Cerebellar cortex (tissue), 1 donor: ENCODE measurements at places on chromosomes 5 and 9.

DNA sequence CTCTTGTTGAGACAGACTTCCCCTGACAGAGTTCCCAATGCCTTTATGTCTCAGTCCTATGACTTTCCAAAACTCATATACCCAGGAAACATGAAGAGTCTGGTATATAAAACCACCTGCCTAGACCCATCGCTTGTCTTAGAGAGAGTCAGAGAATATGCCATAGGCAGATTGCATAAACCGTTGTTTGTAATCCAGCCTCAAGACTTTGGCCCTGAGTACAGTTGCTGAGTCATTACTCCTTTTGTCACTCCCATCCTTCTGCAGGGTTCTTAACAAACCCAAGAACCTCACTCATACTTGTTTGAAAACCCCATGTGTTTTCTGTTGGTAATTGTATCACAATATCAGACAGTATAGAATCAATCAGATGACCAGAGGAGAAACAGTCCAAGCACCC lies 616.3 kb downstream of the SLCO4C1 start:
- DNase-seq, result no peak

- DNase-seq, result no peak
Observed at GRCh38 chr5:143574236-143574635, 170.8 kb upstream of the NR3C1 start.

GRCh38 chr9:91163444-91163772 lies 198.3 kb downstream of the AUH start:
- DNase-seq, result no peak

DNA sequence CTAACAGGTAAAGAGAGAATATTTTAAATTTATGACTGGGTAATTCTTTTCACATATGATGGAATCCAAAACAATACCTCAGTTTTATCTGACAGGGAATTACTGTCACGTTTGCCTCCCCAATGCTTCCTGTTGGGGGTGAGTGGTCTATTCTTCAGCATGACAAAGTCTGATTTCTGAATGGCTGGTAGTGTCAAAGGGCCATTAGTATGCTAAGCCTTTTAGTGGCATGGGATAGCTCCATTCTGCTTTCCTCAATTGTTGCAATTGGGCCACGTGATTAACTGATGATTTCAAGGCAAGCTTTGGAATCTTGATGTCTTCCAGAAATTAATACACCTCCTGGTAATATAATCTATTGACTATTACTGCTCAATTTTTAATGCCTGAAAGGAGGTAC lies 14.7 kb upstream of the NDUFS4 start:
- DNase-seq, result no peak

- DNase-seq, result no peak
Observed at GRCh38 chr5:159504106-159504856, 174.0 kb upstream of the IL12B start.

DNA sequence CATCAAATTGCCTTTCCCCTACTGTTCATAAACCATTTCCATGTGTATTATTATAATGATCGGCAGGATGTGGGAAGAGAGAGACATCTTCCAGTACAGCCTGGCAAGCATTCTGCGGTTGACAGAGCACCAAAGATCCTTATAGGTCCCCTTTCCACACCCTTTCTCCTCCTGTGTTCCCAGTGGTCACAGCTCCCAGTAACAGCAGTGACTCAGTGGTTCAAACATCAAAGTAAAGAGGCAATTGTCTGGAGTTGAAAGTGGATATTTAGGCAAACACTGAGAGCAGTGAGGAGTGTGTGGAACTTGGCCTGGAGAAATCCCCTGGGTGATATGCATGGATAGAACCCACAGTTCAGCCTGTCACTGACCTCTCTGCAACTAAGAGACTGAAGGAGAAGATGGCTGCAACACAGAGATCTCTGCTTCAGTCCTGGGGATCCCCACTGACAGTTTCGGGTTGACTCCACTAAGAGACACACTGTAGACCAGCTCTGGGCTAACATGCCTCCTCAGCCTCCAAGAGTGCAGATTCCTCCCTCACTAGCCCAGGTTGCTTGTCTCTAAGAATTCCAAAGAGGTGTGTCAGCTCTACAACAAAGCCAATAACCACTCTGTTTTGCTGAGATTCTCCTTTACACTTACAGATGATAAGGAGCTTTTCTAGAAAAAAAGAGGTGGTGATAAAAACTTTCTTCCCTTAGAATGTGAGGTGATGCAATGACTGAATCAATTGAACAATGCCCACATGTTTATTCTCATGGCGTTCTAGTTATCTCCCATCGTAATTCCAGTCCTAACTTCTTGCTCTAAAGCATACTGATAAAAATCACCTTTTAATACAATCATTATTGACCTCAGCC lies 94.4 kb upstream of the IL6ST start:
- DNase-seq, result no peak

DNA sequence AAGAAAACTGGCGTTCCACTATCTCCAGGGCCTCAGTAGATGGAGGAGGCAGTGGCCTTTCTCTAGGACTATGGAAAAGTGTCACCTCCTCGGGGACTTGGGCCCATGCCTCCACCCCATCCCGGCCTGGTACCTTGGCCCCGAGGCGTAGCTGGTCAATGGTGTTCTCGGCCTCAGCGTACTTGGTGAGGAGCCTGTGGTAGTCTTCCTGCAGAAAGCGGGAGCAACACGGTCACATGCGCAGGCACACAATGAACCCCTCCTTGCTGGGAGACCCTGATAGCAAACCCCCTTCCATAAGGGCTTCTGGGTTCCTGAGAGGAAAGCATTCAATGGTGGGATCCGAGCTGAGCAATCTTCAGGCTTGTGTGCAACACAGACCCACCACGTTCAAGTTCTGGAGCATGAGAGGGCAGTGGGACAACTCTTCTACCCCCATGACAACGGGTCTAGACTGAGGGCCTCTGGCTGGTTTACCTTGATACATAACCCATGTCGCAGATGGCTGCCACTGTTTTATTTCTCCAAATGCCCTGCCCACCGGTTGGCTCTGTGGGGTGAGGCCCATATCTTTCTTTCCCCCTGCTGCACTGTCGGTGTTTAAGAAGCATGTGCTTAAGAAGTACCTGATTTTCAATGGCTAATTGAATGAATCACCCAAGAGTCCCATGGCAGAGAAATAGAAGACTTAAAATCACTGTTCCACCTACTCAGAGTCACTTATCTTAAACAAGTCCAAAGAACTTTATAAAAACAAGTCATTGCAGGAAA lies 13.6 kb downstream of the AKNA start:
- DNase-seq, result no peak

GRCh38 chr5:168324859-168325630 lies 33.6 kb downstream of the WWC1 start:
- DNase-seq, result no peak

DNA sequence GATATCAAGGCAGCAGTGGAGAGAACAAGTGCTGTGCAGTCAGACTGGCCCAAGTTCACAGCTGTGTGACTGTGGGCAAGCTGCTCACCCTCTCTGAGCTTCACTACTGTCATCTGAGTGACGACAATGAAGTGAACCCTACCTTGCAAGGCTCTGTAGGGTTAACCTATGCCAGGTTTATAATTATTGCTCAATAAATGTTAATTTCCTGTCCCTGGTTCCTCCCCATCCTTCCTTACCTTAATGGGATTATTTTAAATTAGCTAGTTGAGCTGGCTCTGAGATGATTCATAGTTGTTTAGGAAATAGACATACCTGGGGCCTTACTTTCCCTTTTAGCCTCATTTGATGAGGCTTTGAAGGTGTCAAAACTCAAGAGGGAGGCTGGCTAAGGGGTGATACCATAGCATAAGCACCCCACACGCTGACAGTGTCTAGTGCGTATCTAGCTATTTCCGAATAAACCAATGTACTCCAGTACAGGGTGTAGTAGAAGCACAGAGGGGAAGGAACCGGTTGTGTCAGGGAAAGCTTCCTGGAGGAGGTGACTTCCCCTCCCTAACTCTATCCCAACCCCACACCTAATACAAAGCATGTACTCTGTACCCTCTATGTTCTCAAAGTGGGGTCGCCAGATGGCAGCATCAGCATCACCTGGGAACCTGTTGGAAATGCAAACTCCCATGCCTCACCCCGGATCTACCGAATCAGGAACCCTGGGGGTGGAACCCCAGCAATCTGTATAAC lies 63.3 kb upstream of the SLC25A51 start:
- DNase-seq, result no peak

DNA sequence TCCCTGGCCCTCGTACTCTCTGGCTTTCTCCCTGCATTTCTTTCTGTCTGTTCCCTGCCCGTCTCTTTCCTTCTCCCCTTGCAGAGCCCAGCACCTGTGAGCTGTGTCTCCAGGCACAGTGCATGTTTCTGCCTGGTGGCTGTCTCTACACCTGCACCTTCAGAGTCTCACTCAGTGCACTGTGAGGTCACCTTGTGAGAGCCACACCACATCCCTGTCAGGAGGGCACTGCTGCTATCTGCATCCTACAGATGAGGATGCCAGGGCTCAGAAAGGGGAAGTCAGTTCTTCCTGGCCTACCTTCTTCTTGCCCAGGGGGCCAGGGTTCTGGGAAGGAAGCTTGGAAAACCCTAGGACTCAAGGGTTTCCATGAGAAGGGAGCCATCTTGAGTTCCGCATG lies 69.7 kb upstream of the NEURL1B start:
- DNase-seq, result no peak

GRCh38 chr9:132516911-132517310 lies 65.5 kb upstream of the BARHL1 start:
- DNase-seq, result no peak

DNA sequence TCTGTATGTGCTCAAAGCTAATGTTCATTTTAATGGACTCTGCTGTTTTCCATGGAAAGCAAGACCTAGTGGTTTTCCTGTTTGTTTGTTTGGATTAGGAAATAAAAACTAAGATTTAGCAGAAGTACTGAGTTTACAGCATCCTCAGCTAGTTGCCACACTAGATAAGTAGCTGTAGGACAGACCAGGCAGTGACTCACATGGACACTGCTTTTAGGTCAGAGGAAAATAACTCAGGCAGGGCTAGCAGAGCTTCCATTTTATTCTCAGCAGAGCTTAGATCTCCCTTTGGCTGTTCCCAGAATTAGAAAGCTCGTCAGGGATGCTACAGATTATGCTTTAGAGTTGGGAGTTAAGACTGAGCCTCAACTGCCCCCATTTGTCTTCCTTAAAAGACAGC lies 204.4 kb downstream of the SH3GL2 start:
- peak; percentile 49 for DNase-seq

DNA sequence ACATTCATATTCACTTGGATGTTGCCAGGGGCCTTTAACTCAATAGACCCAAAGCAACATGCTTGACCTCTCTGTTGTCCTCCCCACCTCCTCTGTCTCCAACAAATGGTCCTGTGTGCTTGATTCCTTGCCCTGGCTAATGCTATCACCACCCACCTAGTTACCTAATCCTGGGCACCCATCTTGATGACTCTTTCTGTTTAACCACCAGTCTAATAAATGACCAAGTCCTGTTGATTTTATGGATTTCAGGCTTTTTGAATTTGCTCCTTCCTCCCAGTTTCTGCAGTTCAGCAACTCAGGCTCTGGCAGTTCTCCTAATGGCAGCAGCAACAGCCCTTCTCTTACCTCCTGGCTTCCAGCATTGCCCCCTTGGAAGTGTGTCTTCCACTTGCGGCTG lies 246.3 kb upstream of the KLF4 start:
- no peak for DNase-seq

GRCh38 chr5:131328536-131329285 lies 64.9 kb downstream of the CDC42SE2 start:
- DNase-seq, result no peak

DNA sequence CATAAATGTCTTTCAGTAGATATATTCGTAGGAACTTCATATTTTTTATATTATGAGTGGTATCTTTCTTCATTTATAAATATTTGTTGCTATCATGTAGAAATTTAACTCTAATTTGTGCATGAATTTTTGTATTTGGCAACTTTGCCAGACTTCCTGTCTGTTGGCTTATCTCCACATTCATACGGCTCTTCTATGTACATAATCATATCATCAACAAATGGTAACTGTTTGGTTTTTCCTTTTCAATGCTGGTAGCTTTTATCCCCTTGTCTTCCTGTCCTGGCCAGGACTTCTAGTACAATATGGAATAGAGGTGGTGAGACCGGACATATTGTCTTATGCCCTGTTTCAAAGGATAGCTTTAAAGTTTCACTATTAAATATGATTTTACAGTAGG lies 132.3 kb upstream of the COL5A1 start:
- DNase-seq, result no peak

GRCh38 chr5:146450002-146450401 lies 2.9 kb downstream of the TCERG1 start:
- no peak for DNase-seq

DNA sequence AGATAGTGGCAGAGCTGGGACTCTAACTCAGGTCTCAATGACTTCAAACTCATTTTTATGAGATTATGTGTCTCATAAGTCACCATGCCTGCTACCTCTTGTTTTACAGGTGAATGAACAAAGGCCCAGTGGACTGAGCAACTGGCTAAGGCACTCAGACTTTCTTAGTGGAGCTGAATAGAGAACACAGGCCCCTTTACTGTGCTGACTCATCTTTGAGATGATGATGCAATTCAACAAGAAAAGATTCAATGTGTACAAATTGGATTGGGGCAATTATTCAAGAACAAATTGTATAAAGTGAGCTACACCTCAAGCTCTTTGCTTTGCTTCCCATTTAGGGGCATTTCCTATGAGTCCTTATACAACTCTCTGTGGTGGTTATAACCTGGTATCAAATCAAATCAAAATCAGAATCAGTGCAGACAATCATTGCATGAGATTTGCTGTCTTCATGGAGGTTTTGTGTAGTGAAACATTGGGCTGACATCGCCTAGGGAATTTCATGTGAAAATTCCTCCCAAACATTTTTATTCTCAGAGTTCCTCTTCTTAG lies 84.3 kb upstream of the PPP2R2B start:
- DNase-seq, result no peak

- no peak for DNase-seq
Observed at GRCh38 chr5:34530637-34531036, 125.5 kb upstream of the RAI14 start.

DNA sequence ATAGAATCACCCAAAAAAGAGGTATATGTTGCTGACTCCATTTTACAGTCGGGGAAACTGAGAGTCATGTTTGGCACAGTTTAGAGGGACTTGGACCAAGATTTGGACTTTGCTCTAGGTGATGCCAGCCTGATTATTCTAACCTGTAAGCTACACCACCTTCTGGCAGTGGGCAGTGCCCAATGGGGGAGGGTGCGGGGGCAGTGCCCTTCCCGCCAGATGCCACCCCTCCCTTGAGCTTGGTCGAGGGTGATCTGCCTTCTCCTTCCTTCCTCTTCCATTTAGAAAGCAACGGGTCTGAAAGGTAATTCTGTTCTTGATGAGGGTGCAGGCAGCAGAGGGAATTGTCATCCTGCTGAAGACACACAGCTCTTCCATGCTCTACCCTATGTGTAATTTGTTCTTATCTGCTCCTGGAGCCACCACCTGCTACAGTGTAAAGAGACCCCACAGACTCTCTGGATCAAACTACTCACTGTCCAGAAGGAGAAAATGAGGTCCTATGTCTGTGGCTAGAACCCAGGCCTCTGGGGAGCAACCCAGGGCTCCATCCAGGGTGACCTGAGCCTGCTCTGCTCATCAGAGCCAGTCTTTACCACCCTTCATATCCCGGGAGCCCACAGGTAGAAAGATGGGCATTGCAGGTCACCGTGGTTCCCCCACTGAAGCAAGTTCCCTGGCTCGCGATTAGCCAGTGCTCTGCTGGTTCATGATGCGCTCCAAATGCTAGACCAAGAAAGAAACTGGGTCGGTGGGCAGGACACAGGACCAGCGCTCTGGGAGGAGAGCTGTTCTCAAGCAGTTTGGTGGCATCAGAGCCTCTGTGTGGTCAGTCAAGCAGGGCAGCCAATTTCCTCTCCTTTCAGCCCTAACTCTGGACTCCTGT lies 156.2 kb downstream of the RGS3 start:
- DNase-seq, result no peak
